GOT3 (cell line): ENCODE measurements at places on chromosomes 2 and 18.

DNA sequence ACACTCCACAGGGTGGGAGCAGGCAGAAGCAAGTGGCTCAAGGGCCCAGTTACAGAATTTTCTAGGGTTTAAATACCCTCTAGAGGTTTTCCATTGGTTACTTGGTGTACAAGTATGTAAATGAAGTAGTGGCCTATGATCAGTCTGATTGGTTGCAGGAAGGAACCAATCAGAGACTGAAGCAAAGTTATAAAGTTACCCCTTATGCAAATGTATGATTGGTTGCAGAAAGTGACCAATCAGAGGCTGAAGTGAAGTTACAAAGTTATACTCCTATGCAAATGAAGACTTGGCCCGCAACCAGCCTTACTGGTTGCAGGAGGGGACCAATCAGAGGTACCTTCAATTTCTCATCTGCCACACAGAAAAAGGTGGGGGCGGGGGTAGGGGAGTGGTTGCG, 154.6 kb downstream of the INO80D start:
- DNase-seq: no peak

GRCh38 chr2:9205963-9206948, at the start of gene ASAP2:
TSS of gene ASAP2 (plus strand) at chr2:9206812. CDS start at chr2:9207105, 293 bp downstream.
- DNase-seq: peak; percentile 21

- DNase-seq: no peak
These were observed 69.6 kb upstream of the RTN4 start for GRCh38 chr2:55119711-55120487.

GRCh38 chr2:55420871-55421270, 1.2 kb upstream of the CCDC88A start:
- DNase-seq: no peak

DNA sequence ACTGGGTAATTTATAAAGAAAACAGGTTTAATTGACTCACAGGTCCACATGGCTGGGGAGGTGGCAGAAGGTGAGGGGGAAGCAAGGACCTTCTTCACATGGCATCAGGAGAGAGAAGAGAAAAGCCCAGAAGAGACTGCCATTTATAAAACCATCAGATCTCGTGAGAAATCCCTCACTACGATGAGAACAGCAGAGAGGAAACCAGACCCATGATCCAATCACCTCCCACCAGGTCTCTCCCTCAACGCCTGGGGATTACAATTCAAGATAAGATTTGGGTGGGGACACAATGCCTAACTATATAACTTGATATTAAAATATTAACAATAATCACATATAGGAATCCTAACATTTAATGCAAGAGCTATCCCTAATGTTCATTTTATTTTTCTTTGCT, 31.8 kb downstream of the MEMO1 start:
- DNase-seq: no peak

DNA sequence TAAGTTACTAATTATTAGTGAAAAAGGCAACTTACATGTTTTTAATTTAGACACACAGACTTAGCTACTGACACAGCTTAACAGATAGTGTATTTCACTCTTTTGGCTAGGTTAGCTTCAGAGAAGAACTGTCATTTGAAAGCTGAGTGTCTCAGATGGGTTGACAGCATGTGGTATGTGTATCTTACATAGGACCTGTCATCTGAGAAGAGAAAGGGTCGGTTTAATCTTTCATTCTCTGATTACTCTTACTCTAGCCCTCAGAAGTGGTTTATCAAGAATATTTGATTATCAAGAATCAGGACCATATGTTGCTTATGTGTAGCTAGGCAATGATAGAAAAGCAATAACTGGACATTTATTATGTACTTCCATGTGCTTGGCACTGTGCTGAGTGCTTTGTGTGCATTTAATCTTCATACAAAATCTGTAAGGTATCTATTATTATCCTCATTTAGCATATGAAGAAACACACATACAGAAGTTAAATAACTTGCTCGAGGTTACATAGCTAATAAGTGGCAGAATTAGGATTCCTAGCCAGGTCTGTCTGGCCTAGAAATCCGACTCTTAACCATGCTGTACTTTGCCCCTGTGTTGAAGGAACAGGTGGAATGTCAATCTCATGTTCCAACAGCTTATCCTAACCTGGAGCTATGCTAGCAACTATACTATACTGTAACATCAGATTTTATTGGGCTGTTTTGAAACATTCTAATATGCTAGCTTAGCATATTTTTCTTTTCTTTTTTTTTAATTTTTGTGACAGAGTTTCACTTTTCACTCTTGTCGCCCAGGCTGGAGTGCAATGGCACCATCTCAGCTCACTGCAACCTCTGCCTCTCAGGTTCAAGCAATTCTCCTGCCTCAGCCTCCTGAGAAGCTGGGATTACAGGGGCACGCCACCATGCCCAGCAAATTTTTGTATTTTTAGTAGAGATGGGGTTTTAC, 28.4 kb downstream of the CFLAR start:
- no peak for DNase-seq

DNA sequence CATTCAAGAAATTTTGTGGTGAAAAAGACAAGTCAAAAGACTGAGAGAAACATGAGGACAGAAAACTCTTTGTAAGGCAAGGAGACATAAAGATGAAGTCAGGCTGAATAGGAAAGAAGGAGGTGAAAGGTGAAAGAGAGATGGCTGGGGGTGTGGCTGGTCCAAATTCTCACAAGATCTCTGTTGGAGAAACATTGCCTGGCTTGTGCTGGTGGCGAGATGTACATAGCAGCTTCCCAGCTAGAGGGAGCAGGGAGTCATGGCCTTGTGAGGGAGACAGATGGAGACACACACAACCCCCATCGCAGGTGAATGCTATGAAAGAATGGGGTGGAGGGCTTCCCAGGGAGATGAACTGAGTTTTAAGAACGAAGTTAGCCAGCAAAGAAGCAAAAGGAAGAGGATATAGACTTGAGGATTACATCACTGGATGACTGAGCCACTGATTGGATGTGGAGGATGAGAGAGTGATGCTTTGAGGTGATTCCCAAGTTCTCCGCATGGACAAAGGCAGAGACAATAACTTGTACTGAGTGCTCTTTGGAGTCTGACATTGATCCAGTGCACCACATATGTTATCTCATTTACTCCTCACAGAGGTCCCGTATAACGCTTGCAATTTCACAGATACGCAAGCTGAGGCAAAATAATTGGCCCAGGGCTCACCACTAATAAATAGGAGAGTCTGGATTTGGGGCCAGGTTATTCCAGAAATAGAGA, 3.7 kb upstream of the EMX1 start:
- no peak for DNase-seq

- DNase-seq: no peak
These were observed 1371.2 kb downstream of the LRP1B start for GRCh38 chr2:140759426-140760156.

DNA sequence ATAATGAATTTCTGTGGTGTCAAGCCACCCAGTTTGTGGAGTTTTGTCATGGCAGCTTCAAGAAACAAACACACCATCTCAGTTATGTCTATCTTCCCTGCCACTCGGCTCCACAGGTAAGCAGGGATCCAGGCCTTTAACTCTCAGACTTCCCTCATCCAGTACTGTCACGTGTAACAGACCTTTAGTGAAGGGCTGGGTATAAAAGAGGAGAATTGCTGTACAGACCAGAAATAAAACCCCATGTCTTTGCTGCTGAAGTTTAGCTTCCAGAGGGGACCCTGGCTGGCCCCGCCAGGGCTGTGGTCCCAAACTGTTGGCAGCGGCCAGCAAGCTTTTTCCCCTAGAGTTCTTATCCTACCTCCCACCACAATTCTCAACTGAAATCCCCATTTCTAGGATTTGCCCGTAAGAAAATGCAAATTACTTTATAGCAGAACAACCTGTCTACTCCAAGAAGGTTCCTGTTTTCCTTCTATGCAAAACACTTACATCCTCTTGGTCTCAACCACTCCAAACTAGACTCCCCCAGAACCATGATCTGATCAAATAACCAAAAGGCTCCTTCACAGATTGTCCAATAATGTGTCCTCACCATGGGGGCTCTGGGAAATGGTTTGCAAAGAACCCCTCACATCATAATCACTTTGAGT, 438.0 kb upstream of the ID2 start:
- no peak for DNase-seq

- DNase-seq: no peak
These were observed 2.3 kb downstream of the CPS1 start for GRCh38 chr2:210558708-210559107.

GRCh38 chr18:11322006-11322405, 172.6 kb upstream of the PIEZO2 start:
- no peak for DNase-seq

DNA sequence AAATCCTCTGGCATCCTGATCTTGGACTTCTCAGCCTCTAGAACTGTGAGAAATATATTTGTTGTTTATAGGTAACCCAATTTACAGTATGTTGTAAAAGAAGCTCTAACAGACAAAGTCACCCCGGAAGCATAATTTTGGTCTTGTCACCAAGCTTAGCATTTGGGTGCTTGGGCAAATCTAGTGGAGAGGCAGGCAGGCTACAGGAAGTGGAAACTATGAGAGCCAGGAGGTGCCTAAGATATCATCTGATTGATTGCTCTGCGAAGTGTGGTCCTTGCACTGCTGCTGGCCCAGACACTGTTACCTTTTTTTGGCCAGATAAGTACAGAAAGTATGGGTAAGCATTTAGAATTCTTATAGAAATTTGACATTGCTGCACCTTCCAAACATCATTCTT, 102.9 kb downstream of the CDC42EP3 start:
- no peak for DNase-seq

- DNase-seq: no peak
These were observed 2.9 kb upstream of the ATOH8 start for GRCh38 chr2:85750587-85751575.

- no peak for DNase-seq
These were observed 11.8 kb downstream of the MTX2 start for GRCh38 chr2:176280867-176281658.

DNA sequence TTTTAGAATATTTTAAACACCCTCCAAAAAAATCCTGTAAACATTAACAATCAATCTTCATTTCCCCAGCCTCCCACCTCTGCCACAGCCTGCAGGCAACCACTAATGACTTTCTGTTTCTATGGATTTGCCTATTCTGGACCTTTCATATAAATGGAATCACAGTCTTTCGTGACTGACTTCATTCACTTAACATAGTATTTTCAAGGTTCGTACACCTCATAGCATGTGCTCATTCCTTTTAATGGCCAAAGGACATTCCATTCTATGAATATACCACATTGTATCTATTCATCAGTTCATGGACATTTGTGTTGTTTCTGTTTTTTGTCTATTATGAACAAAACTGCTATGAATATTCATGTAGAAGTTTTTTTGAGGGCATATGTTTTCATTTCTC, 48.5 kb downstream of the NAT8 start:
- no peak for DNase-seq

GRCh38 chr2:187826023-187826422, 271.8 kb upstream of the TFPI start:
- no peak for DNase-seq
